Thyroid gland (tissue), 4 donors: ENCODE measurements at places on chromosomes 7 and 10. TPM values are rescaled to one million over a fixed set of nuclear protein-coding genes. Genes with fewer than 3 reads are reported as not detected.

STOX1 gene
- total RNA-seq = 8.5 TPM

CYP17A1 gene
- total RNA-seq = 19.2 TPM

DNA sequence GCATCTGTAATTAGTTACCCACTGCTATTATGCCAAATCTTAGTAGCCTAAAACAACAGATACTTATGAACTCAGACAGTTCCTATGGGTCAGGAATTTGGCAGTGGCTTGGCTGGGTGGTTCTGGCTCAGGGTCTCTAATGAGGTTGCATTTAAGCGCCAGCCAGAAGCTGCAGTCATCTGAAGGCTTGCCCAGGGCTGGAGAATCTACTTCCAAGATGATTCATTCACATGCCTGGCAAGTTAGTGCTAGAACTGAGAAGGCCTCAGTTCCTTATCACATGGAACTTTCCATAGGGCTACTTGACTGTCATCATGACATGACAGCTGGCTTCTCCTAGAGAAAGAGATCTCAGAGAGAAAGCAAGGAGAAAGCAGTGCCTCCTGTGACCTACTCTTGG lies 121.3 kb downstream of the AVL9 start:
- no peaks in the 10 kb centered on the region for H3K36me3 ChIP-seq
- H3K27ac ChIP-seq = no peak overlapping the region
- no peaks in the 10 kb centered on the region for H3K27me3 ChIP-seq
- H3K4me3 ChIP-seq = no peak overlapping the region
- peaks cover 12% of the 10 kb centered on the region for H3K4me1 ChIP-seq
- peak; percentile 18 for DNase-seq

DNA sequence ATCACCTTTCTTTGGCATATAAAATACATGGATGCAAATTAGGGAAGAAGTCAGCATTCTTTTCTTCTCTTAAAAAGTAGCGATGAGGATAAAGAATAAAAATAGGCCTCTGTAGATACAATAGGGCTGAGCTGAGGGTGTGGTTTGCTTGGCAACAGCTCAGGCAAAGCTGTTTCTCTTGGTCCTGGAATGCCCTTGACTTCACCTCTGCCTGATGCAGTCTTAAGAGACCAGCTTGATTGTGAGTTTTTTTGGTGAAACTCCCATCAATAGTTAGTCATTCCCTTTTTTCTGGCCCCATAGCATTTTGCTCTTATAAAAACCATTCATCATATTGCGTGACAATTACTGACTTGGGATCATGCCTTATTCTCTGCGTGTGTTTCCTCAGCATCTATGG lies 42.1 kb upstream of the MKLN1 start:
- H3K4me3 ChIP-seq = no peak overlapping the region
- peak overlapping the region; percentile 90 for H3K27ac ChIP-seq
- peaks cover 35% of the 10 kb centered on the region for H3K4me1 ChIP-seq
- no peaks in the 10 kb centered on the region for H3K36me3 ChIP-seq
- DNase-seq = peak; percentile 75
- H3K27me3 ChIP-seq = no peaks in the 10 kb centered on the region

DNA sequence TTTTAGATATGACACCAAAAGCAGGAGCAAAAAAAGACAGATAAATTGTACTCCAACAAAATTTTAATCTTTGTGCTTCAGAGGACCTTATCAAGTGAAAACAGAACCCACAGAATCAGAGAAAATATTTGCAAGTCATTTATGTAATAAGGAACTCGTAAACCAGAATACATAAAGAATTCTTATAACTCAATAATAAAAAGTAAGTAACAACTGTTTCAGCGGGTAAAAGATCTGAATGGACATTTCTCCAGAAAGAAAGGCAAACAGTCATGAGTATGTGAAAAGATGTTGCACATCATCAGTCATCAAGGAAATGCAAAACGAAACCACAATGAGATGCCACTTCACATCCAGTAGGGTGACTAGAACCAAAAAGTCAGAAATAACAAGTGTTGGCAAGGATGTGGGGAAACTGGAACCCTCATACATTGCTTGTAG lies 167.7 kb upstream of the KCTD7 start:
- no peak for DNase-seq
- no peak overlapping the region for H3K4me3 ChIP-seq
- H3K4me1 ChIP-seq = no peaks in the 10 kb centered on the region
- no peaks in the 10 kb centered on the region for H3K36me3 ChIP-seq
- H3K27me3 ChIP-seq = no peaks in the 10 kb centered on the region
